ENCODE measurements at places on chromosomes 5 and 9.

DNA sequence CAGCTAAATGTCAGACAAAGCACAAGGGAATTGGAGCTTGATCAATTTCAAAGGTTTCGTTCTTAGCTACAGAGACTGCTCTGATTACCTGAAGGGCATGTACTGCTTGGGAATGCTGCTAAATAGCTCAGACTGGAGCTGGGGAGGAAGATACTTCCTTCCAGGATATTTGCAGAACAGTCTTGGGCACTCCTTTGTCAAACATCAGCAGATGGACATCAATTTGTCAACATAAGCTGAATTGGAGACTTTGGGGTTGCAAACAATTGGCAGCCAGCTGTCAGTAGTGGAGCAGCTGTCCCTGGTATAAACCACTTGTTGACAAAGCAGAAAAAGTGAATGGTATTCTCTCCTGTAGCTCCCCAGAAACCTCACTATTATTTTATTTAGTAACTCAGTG is 182.0 kb downstream of the CCDC192 start:
- DNase-seq, result peak; percentile 41

DNA sequence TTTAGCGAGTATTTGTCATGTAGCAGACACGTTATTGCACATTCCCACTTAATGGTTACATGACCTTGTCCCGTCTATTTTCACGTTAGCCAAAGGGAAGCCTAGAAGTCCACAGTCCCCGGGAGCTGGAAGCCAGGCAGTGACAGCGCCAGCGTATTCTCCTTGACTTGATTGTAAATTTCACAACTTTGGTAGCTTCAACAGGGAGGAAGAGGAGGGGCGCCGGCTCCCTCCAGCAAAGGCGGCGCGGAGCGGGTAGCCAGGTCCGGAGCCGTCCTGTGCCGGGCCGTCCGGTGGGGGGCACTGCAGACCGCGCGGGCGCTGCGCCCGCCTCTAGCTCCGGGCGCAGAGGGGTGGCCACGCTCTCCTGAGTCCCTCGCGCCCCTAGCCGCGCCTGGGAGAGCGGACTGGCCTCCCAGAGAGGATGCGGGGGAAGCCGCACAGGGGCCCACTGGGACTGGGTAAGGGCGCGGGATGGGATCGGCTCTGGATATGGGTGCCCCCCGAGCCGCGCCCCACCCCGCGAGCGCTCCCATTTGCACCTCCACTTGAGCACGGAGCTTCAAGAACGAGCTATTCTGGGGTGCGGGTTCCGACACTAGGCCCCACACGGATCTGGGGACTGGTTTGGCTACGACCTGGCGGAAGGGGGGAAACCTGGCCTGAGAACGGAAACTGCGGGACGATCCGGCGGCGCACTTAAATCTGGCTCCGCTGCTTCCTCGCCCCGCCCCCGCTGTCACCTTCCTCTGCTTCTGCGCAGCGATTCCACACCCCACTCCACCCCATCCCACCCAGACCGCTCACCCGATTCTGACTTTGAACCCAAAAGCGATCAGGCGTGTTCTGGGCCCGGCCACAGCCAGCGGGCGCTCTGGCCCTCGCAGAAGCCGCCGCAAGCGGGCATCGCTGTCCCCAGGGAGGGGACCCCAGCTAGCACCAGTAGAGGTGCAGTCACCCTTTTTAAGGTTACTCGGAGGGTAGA is 23.8 kb downstream of the KLF4 start:
- DNase-seq, result no peak

GRCh38 chr5:126780165-126780827 is 3.4 kb downstream of the LMNB1 start:
- DNase-seq, result peak; percentile 59

DNA sequence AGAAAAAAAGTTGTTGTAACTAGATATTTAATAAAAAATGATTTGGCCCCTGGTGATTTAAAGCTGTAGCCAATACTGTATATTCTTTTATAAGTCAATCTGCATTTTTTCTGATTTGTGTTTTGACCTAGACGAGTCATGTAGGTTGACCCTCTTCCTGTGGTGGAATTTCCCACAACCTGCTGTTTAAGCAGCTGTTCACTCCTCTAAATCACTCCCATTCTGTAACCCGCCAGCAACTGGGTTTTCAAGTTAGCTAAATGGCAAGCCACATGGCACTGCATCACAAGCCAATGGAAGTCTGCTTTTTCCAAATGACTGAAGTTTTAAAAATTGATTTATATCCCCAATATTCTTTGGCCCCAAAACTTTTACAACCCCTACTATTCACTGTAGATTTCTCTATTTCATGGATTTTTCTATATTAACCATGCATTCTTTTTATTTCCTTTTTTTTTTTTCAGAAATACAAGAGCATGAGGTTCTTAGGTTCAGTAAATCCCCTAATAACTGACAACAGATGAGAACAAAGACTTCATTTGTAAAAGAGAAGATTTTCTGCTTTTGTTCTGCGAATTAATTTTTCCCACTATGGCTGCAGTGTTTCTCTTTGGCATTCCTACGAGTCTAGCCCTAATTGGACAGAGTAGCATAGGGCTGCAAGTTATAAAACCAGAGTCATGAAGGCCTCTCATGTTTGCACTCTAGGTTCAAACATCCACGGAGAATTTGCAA is 184.5 kb upstream of the TLE4 start:
- no peak for DNase-seq

GRCh38 chr5:171771856-171772255 is 13.8 kb upstream of the SMIM23 start:
- no peak for DNase-seq

GRCh38 chr5:117615226-117615625 is 1040.6 kb upstream of the SEMA6A start:
- no peak for DNase-seq

- DNase-seq, result no peak
These were observed 2.5 kb downstream of the IL11RA start for GRCh38 chr9:34654323-34655051.

GRCh38 chr5:176862330-176862995 is 36.7 kb downstream of the HK3 start:
- no peak for DNase-seq

GRCh38 chr5:72036951-72037350 is 70.3 kb upstream of the MAP1B start:
- DNase-seq, result no peak

DNA sequence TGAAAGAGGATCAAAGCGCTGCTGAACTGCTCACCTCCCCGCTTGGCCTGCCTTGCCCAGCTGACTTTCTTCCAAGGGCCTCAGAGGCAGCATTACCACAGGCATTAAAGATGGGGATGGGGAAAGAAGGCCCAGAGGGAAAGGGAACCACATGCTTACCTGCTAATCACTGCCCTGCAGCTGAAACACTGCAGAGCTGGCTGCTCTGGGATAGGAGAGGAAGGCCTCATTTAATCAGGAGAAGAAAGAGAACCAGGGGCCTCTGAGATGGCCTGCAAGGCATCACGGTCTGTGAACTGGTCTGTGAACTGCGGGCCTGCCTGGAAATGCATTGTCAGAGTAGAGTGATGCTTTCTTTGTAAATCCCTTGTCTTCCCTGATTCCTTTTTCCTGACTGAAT is 44.8 kb downstream of the PTCD2 start:
- no peak for DNase-seq

GRCh38 chr9:32411753-32412152 is 27.3 kb downstream of the ACO1 start:
- DNase-seq, result no peak

- DNase-seq, result no peak
These were observed 28.3 kb upstream of the STOM start for GRCh38 chr9:121398374-121398773.

DNA sequence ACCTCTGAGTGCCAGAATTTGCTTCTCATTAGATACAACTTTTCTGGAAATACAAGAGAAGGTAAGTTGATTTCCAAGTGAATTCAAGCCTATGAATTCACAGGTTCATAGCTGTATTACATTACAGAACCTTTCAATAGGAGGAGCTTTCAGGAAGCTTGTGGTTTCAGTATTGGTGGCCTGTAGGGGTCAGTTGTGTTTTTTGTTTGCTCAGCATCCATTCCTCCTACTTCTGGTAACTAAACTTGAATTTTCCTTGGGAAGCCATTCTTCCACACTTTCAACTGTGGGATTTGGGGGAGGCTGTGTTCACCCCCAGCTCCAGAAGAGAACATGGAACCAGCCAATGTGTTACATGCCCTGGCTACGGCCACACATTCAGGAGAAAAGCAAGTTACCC is 5.6 kb upstream of the CYSTM1 start:
- no peak for DNase-seq

GRCh38 chr5:55446640-55447351 is 88.0 kb downstream of the PLPP1 start:
- DNase-seq, result no peak

- peak; percentile 51 for DNase-seq
These were observed 10.9 kb downstream of the PTCH1 start for GRCh38 chr9:95505717-95506427.

DNA sequence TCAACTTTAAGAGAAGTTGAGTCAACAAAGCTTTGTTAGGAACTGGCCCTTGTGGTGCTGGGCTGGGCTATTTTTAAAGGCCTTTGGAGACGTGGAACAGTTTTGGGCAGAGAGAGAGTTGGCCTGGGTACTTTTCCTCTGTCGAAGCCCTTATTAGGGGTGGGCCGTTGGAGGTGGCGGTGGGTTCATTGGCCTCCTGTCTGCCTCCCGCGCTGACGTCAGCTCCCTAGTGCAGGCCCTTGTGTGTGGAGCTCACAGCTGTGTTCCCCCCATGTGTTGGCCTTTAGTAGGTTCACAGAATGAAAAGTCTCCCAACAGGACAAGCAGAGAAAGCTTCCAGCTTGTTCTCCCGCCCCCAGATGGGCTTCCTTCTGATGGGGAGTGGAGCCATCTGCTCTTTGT is 2.7 kb downstream of the NCS1 start:
- no peak for DNase-seq

DNA sequence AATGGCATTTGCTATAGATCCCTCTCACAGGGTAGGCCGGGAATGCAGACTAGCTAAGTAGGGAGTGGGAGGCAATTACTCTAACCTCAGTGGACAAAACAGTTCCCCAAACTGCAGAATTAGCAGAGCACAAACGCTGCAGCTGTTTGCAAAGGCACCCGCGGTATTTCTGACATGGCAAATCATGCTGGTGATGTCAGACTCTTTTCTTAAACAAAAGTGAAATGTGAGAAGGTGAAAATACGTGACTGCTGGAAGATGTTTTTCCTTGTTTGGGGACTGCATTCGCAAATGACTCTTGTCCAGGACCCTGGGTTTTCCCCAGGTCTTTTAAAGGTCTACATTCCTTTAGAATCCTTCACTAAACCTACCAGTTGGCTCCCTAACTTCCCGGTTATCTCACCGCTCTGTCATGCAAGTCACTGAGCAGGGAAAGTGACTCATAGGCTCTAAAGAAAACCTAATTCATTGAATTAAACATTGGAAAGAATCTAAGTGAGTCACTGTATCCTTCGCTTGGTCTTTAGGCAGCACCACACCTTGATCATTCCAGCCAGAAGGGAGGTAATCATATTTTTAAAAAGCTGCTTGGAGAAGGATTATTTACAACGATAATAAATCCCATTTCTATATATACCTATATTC is 91.5 kb upstream of the DNAH5 start:
- DNase-seq, result peak; percentile 32

DNA sequence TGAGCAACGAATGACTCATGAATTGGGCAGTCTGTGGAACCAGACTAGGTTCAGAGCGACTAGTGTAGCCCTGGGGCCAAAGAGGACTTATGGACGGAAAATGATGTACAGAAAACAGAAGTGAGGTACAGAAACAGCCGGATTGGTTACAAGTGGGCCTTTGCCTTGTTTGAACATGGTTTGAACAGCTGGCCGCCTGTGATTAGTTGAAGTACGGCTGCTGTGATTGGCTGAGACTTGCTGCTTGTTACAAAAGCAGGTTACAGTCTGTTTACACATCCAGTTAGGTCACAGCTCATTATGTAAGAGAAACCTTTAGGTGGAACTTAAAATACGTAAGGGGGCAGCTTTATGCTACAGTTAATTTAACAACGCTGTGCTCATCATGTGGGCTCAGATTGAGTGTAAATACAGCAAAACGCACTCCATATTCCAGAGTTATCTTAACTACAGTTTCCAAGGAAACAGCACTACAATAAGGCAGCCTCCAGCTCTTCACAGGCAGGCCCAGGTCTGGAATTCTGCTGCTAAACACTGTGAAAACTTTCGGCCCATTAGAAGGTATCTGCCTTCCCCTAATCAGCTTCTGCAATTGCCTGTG is 6.5 kb downstream of the AMACR start:
- DNase-seq, result peak; percentile 100

- no peak for DNase-seq
These were observed 301.8 kb upstream of the CDH6 start for GRCh38 chr5:30891660-30892059.

GRCh38 chr5:181050016-181050415 is 9.9 kb downstream of the BTNL9 start:
- DNase-seq, result no peak

- no peak for DNase-seq
These were observed 67.8 kb downstream of the PTCD2 start for GRCh38 chr5:72387985-72388384.

DNA sequence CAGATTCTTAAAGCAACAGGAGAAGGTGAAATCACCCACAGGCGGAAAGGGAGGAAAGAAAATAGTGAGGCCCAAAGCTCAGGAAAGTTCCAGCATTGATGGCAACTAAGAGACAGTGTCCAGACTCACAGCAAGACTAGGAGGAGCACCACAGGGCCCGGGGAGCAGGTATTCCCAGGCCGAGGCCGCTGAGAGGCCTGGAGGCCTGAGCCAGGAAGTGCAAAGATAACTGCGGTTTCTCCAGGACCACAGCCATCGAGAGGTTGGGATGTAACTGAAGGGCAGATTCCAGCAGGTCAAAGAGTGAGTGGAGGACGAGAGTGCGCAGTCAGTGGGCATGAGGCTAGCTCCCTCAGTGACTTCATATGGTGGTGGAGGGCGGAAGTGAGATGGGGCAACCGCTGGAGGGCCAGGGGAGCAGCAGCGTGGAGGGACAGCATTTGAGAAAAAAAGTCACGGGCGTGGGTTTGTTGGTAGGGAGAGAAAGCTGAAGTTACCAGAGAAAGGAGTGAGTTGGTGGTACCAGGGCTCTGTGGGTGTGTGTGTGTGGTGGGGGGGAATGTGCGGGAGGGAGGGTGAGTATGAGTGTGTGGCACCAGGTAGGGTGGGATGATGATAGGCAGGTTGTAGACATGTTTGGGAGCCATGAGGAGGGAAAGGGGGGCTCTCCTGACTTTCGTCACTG is 89.7 kb downstream of the PSD2 start:
- no peak for DNase-seq

- DNase-seq, result no peak
These were observed 91.8 kb upstream of the ZNF366 start for GRCh38 chr5:72599065-72599433.

- no peak for DNase-seq
These were observed 299.6 kb upstream of the ADCY2 start for GRCh38 chr5:7096294-7096693.

Measured in SHP77 (cell line).